ENCODE measurements at places on chromosomes 2 and 18.

- DNase-seq = no peak
Observed at GRCh38 chr2:146873646-146874259, 971.1 kb upstream of the ACVR2A start.

DNA sequence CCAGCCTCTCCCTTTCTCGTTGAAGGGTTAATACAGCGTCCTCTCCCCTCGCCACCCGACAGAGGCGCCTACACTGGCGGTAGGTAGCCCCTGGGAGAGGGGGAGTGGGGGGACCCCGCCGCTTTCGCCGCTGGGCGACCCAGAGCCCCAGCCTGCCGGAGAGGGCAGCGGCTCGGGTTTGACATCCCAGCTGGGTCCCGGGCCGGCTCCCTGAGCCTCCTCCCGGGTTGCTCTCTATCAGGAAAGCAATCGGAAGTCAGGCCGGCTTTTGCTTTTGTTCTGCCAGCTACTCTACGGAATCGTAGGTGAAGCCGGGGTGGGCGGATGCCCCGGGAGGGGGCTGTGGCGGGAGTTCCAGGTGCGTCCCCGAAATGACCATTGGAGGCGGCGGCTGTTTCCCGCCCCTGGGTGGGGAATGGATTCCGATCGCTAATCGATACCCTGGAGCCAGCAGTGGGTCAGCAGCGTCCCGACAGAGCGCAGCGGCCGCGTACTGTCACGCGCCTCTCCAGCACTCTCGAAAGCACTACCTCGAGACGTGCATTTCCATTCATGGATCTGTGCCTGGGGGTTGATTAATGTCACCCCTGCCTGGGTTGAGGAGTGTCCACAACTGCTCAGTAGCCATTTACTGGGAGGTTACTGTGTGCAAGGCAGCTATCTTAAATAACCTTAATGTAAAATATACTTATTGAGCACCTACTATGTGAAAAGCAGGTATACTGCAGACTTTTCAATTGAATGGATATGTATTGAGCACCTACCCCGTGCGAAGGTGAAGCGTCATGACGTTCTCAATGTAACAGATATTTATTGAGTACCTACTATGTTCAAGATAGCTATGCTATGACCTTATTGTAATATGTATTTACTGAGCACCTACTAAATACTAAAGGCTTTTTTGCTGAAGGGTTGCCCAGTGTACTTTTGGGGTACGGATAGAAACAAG lies 1.1 kb downstream of the MAPK4 start:
- DNase-seq = peak; percentile 51

GRCh38 chr2:146587291-146587713 lies 1257.5 kb upstream of the ACVR2A start:
- DNase-seq = no peak

- DNase-seq = no peak
Observed at GRCh38 chr18:13638719-13639595, 87.4 kb downstream of the FAM210A start.

DNA sequence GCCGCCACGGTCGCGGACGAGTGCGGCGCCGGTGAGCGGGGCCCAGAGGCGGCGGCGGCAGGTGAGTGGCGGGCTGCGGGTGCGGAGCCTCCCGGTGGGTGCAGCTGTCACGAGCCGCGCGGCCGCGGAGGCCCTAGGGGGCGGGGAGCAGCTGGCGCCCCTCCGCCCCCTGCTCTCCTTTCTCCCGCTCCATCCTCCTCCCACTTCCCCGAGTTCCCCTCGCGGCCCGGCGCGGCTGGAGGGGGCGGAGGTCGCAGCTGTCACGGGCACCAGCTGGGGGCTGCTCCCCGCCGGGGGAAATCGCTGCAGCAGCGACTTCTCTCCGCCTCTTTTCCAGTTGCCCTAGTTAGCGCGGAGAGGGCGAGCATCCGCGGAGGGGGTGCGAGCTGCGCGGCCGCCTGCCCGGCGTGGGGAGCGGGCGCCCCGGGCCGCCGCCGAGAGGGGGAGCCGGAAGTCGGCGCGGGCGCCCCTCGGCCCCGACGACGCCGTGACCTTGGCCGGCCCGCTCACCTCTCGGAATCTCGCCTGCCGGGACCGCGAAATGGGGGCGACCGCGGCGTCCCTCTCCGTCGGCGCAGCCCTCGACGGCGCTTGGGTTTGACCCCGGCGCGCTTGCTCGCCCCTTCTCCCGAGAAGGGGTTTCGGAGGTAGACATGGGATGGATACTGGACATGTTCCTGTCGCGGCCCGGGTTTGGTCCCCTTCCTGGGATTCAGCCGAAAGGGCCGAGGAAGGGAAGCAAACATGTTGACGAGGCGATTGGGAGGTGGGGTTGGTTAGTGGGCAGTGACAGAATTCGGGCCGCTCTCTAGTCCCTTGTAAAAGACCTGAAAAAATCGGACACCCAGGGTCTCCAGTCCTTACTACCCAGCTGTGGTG lies 727 bp downstream of the NCOA1 start:
- peak; percentile 31 for DNase-seq
